ENCODE measurements at places on chromosomes 16 and 17.

DNA sequence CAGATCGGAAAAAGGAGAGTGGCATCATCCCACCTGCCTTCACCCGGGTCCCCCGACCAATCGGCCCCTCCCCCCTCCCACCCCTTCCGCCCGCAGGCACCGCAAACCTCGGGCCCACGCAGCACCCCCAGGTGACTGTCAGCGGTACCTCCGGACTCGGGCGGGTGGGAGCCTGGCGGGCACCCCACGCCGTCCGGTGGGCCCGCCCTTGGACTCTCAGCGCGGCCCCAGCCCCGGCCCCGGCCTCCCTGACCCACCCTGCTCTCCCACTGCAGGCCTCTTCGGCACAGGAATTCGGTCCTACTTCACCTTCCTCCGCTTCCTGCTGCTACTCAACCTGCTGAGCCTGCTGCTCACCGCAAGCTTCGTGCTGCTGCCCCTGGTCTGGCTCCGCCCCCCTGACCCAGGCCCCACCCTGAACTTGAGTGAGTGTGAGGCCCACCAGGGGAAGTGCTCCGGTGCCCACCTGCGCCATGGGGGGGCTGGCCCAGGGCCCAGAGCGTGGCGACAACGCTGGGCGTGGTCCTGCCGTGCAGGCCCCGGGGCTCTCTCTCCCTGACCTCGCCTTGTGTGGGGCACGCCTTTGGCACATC is 1.6 kb downstream of the TMC8 start:
- H3K27ac ChIP-seq: no peak overlapping the region
- no peak overlapping the region for H3K4me3 ChIP-seq
- H3K4me1 ChIP-seq: no peaks in the 10 kb centered on the region
- peak; percentile 54 for DNase-seq

DNA sequence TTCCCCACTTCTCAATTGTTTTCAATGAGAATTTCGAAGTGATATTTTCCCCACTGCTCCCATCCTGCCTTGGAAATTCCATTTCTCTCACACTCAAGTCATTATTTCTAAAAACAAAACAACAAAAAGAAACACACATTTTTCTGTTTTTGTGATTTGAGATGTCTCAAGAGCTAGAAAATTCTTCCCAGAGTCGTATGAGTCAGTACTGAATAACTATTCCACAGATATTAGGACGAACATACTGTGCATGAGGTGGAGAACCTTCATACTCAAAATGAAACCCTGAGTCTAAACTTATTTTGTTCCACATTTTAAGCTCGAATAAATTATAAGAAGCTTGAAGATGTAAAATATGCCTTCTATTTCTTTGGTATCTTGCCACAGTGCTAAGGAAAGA is 204.6 kb downstream of the SLC39A11 start:
- no peak for DNase-seq
- H3K36me3 ChIP-seq: no peaks in the 10 kb centered on the region
- no peaks in the 10 kb centered on the region for H3K4me1 ChIP-seq

- no peak overlapping the region for H3K4me3 ChIP-seq
- no peak for DNase-seq
- H3K27ac ChIP-seq: no peak overlapping the region
- H3K27me3 ChIP-seq: no peaks in the 10 kb centered on the region
- H3K4me1 ChIP-seq: no peaks in the 10 kb centered on the region
- no peaks in the 10 kb centered on the region for H3K36me3 ChIP-seq
These were observed 1.6 kb downstream of the OMG start for GRCh38 chr17:31295489-31295871.

GRCh38 chr17:43618276-43618675 is 43.4 kb downstream of the MEOX1 start:
- H3K27me3 ChIP-seq: no peaks in the 10 kb centered on the region
- no peak overlapping the region for H3K27ac ChIP-seq

- peak overlapping the region; percentile 34 for H3K27ac ChIP-seq
- H3K27me3 ChIP-seq: no peaks in the 10 kb centered on the region
- H3K4me1 ChIP-seq: no peaks in the 10 kb centered on the region
- no peak for DNase-seq
- H3K36me3 ChIP-seq: peaks cover 2% of the 10 kb centered on the region
These were observed 163.4 kb downstream of the ZFHX3 start for GRCh38 chr16:72884573-72884972.

DNA sequence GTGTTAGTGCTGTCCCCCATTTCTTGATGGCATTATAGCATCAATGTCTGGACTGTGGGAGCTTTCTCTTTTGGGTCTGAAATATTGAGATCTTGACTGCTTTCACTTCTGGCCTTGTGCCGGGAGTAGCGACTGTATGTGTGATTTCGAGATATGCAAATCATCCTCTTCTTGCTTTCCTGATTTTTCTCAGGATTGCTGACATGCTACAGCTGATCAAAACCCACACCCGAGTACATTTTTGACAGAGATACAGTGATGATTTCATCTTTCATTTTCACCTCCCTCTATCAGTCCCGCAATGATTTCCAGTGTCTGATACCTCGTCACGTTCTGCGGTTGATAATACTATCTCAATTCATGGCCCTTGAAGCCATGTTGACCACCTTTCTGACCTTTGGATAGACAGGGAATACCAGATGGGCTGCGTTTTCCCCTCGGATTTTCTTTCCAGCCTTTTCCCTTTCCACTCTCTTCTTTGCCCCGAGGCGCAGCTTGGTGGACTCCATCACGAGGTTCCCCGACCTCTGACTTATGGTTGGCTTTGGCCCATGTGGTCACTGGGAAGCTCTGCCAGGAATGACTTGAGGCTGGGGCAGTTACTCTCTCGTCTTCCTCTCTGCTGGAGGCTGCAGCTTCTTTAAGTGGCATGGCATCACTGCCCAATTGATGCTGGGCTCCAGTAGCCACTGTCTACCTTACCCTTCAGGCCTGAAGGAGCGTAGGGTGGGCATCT is 184.4 kb downstream of the SNX29 start:
- DNase-seq: no peak
- no peaks in the 10 kb centered on the region for H3K4me1 ChIP-seq
- no peak overlapping the region for H3K4me3 ChIP-seq

GRCh38 chr17:34709158-34709754 is 129.9 kb downstream of the TMEM132E start:
- H3K4me3 ChIP-seq: no peak overlapping the region
- no peak overlapping the region for H3K27ac ChIP-seq
- no peaks in the 10 kb centered on the region for H3K4me1 ChIP-seq
- H3K27me3 ChIP-seq: no peaks in the 10 kb centered on the region
- no peak for DNase-seq
- H3K36me3 ChIP-seq: no peaks in the 10 kb centered on the region

DNA sequence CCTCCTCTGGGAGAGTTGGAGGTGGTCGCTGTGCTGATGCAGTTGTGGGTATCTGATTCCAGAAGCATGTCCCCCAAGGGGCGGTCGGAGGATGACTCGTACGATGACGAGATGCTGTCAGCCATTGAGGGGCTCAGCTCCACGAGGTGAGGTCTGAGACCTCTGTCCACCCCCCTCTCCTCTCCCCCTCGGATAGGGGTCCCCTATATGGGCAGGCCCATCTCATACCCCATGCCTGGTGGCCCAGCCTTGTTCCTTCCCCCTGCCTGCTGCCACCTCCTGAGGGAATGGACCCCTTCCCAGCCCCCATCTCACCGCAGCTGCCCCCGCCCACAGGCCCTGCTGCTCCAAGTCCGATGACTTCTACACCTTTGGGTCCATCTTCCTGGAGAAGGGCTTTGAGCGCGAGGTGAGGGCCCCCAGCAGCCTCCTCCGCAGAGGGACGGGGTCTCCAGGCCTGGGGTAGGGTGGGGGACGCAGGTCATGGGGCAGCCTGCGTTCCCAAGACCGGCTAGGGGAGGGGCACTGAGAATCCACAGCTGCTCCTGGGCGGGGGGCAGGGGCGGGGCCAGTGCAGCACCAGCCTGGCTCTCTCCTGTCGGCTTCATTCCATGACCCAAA is 39.2 kb downstream of the ADCY7 start:
- H3K4me1 ChIP-seq: no peaks in the 10 kb centered on the region
- H3K27ac ChIP-seq: no peak overlapping the region
- H3K36me3 ChIP-seq: no peaks in the 10 kb centered on the region

DNA sequence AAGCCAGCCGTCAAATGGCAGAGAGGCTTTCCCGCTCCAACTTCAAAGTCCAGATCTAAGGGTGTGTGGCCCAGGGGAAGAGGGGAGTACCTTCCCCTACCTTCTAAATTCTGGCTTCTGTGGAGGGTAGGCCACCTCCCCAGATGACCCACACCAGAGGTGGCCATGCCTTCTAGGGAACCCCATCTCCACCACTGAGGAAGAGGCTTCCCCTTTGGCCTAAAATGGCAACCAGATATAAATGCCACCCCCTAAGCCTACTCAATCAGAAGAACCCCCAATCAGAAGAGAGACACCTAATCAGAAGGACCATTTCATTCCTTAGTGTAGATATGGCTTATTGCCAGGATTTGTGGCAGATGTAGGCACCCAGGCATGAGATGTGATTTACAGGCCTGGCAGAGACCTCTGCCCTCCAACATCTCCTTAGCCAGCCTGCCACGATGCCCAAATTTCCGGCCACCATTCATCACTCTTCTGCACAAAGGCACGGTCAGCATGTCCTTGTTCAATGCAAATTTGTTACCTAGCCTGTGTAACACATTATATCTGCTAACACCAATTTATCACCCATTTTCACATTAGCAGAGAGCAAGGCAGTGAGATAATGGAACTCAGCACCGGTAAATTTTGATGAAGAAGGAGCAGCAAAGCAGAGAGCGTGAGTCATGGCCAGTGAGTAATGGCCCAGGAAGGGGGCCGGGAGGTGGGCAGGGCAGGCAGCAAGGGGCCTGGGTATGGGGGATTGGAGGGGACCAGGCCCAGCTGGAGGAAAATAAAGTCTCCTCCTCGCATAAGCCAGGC is 1.2 kb upstream of the MGAT5B start:
- H3K27me3 ChIP-seq: no peaks in the 10 kb centered on the region
- H3K4me1 ChIP-seq: no peaks in the 10 kb centered on the region
- no peak overlapping the region for H3K27ac ChIP-seq
- H3K36me3 ChIP-seq: no peaks in the 10 kb centered on the region

- no peaks in the 10 kb centered on the region for H3K36me3 ChIP-seq
- H3K4me1 ChIP-seq: peaks cover 4% of the 10 kb centered on the region
- no peak for DNase-seq
- no peaks in the 10 kb centered on the region for H3K27me3 ChIP-seq
- no peak overlapping the region for H3K4me3 ChIP-seq
- peak overlapping the region; percentile 50 for H3K27ac ChIP-seq
These were observed 3.1 kb upstream of the HOXB2 start for GRCh38 chr17:48547808-48548522.

DNA sequence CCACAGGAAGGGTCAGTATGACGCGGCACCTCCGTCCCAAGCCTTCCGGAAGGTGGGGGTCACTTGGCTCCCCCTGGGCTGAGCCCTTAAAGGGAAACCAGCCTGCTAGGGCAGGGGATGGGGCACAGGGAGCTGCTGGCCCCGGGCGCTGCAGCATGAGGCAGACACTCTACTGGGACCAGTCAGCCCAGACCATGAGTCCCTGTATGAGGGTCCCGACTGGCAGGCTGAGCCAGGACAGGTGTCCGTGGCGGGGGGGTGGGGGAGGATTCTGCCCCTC is 43.4 kb upstream of the ZC3H18 start:
- DNase-seq: no peak
- H3K36me3 ChIP-seq: no peaks in the 10 kb centered on the region
- H3K27ac ChIP-seq: no peak overlapping the region
- H3K4me3 ChIP-seq: no peak overlapping the region

- H3K36me3 ChIP-seq: peaks cover 3% of the 10 kb centered on the region
- DNase-seq: no peak
- no peak overlapping the region for H3K4me3 ChIP-seq
- no peaks in the 10 kb centered on the region for H3K27me3 ChIP-seq
- no peak overlapping the region for H3K27ac ChIP-seq
- no peaks in the 10 kb centered on the region for H3K4me1 ChIP-seq
These were observed 114.5 kb upstream of the C17orf78 start for GRCh38 chr17:37261286-37261685.

DNA sequence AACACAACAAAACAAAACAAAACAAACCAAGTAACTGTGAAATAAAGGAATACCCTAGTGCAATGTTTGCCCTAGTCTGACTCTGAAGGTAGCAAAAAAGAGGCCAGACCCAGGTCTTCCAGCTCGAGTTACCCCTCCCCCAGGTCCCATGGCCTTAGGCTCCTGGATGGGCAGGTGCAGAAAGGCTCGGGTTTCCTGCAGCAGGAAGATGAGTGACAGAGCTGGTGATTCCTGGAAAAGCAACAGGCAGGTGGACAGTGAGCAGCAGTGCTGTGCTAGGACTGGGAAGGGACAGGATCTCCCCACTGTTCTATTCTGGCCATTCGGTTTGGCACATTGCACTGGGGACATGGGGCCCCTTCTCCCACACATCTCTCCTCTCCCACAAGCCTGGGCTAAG is 42.9 kb upstream of the MRTFB start:
- no peaks in the 10 kb centered on the region for H3K36me3 ChIP-seq
- H3K4me3 ChIP-seq: no peak overlapping the region
- no peak for DNase-seq
- H3K4me1 ChIP-seq: no peaks in the 10 kb centered on the region
- no peaks in the 10 kb centered on the region for H3K27me3 ChIP-seq

GRCh38 chr17:45363498-45363897 is 46.7 kb upstream of the MAP3K14 start:
- H3K27me3 ChIP-seq: no peaks in the 10 kb centered on the region
- H3K4me1 ChIP-seq: no peaks in the 10 kb centered on the region
- H3K27ac ChIP-seq: no peak overlapping the region
- H3K4me3 ChIP-seq: no peak overlapping the region
- peak; percentile 9 for DNase-seq

- H3K4me1 ChIP-seq: no peaks in the 10 kb centered on the region
- no peak for DNase-seq
- H3K4me3 ChIP-seq: no peak overlapping the region
These were observed 18.4 kb downstream of the SNX11 start for GRCh38 chr17:48125829-48126531.

DNA sequence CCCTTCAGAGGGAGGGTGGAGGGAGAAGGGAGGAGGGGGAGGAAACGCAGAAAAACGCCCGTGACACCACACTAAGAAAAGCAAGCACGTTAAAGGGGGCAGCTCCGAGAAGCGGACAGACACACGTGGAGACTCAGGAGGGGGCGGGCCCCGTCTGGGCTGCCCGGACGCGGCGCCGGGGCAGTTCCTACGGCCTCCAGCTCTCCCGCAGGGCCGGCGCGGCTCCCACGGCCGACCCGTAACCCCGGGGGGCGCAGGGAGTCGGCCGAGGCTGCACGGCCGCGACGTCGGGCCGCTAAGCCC is 362 bp downstream of the KLHDC4 start:
- no peak overlapping the region for H3K27ac ChIP-seq
- no peaks in the 10 kb centered on the region for H3K36me3 ChIP-seq
- peak overlapping the region; percentile 76 for H3K4me3 ChIP-seq
- H3K4me1 ChIP-seq: no peaks in the 10 kb centered on the region
- DNase-seq: no peak

DNA sequence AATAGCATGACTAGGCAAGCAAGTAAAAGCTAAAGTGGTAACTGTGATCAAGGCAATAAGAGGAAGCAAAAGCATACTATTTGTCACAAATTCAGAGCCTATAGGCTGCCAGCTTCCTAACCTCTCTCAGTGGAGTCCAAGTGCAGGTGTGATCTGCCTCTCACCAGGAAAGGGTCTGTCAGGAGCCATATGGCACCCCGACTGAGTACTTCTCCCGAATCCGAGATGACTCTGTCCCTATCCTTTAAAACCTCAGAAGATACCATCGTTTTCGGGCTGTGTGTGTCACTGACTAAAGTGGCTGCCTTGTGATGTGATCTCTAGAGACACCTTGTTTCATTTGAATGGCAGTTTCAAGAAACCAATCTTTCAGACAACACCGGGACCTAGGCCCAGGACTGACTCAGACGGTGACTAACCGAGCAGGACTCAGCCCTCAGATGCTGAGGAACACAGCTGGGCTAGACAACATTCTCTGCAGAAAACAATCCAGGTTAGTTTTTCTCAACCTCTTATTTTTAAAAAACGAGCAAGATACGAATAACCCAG is 63.6 kb downstream of the SMG6 start:
- peaks cover 3% of the 10 kb centered on the region for H3K4me1 ChIP-seq
- no peak overlapping the region for H3K4me3 ChIP-seq
- no peak overlapping the region for H3K27ac ChIP-seq
- H3K36me3 ChIP-seq: no peaks in the 10 kb centered on the region

Measured in aorta (tissue), 5 donors.